ENCODE measurements at places on chromosomes 12 and 14.

DNA sequence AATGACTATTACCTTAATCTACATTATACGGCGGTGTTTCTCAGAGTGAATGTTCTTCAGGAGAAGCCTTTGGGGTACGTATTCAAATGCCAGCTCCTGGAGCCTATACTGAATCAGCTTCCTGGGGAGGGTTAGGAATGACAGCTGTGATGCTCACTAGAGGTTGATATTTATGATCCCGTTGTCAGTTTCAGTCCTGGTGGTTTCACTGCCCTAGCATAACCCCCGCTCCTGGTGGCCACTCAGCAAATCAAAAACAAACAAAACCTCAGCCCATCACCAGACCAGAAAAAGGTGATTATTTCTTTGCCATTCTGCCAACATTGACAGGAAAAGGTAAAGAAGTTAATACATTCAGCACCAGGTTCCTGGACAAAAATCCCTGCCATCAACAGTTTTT is 136.5 kb upstream of the CRY1 start:
- no peak for DNase-seq

GRCh38 chr14:56241461-56241860 is 123.2 kb downstream of the PELI2 start:
- DNase-seq, result no peak

- DNase-seq, result peak; percentile 89
Measured at GRCh38 chr14:50061664-50062437, 54.5 kb downstream of the VCPKMT start.

DNA sequence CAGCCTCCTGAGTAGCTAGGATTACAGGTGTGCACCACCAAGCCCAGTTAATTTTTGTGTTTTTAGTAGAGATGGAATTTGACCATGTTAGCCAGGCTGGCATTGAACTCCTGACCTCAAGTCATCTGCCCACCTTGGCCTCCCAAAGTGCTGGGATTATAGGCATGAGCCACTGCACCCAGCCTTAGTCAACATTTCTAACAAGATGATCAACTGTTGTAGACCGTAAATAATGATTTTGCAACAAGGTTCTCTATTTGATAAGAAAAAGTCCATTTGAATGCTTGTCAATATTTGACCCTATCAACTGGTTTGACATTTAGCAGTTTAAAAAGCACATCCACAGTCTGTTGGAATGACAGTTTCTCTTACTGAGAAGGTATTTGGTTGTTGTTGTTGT is 25.2 kb upstream of the NRDE2 start:
- DNase-seq, result no peak

GRCh38 chr12:111636209-111636945 is 37.3 kb upstream of the ATXN2 start:
- DNase-seq, result no peak

DNA sequence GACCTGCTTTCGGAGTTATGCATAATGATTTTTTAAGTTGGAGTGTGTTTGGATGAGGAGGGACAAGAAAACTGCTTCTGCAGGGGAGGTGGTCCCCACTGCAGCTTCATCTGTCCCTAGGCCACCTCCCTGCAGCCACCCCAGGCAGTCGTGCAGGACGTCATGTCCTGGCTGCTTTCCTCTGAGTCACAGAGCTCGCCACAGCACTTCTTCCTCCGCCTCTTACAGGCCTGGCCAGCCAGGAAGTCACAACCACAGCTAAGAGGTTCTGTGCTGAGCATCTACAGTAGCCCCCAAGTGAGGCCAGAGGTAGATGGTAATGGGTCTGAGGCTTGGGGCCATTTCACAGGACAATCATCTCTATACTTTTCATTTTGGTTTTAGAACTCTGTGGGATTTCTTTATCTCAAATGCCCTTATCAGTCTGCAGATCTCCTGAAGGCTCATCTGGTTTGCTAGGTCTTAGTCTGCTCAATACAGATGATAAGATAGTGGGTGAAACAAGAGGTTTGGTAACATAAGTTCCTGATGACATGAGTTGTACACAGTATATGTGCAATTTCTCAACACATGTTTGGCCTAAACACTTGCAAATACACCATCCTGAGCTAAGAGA is 106.4 kb downstream of the ARF6 start:
- DNase-seq, result peak; percentile 96

DNA sequence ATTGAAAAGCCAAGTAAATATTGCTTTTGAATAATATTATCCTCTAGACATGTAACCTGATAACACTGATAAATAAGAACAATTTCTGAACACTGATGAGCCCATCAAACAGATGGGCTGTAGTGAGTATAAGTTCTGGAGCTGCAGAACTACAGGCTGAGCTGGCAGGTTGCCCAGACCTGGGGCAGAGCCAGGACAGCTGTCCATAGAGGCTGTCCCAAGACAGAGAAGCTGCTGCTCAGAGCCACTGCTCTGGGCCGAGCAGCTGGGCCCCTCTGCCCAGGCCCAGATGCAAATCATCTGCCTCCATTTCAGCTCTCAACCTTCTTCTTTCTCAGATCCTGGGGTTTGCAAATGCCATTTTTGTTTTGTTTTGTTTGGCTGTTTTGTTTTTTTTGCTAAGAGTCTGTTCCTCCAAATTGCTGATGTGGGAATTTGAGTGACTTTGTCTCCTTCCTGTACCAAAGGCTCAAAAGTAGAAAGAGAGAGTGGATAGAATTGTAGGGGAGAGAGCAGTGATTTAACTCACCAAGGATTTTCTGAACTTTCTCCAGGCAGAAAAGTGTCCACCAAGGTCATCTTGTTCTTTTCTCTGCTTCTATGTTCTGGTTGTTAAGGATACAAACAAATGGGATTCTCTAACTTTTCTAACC is 4.0 kb upstream of the TESPA1 start:
- no peak for DNase-seq

- no peak for DNase-seq
Measured at GRCh38 chr14:31336646-31337045, 83.7 kb downstream of the HEATR5A start.

GRCh38 chr14:71185637-71186036 is 278.4 kb downstream of the PCNX1 start:
- no peak for DNase-seq

DNA sequence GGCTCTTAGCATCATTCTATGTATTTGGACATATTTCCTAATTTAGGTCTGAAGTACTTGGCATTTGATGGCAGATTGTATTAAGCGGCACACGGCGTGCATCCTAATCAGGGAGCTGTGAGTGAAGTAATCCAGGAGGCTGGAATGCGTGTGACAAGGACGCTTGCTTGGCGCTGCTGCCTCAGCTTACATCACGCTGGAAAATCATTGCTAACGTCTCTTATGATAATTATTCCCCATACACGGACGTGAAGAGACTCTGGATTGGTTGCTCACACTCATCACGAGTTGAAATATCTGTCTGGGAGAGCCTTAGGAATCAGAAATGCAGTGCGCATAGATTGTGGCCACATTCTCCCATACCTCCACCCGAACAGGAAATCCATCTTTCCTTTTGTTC is 85.3 kb downstream of the FBXW8 start:
- DNase-seq, result no peak

DNA sequence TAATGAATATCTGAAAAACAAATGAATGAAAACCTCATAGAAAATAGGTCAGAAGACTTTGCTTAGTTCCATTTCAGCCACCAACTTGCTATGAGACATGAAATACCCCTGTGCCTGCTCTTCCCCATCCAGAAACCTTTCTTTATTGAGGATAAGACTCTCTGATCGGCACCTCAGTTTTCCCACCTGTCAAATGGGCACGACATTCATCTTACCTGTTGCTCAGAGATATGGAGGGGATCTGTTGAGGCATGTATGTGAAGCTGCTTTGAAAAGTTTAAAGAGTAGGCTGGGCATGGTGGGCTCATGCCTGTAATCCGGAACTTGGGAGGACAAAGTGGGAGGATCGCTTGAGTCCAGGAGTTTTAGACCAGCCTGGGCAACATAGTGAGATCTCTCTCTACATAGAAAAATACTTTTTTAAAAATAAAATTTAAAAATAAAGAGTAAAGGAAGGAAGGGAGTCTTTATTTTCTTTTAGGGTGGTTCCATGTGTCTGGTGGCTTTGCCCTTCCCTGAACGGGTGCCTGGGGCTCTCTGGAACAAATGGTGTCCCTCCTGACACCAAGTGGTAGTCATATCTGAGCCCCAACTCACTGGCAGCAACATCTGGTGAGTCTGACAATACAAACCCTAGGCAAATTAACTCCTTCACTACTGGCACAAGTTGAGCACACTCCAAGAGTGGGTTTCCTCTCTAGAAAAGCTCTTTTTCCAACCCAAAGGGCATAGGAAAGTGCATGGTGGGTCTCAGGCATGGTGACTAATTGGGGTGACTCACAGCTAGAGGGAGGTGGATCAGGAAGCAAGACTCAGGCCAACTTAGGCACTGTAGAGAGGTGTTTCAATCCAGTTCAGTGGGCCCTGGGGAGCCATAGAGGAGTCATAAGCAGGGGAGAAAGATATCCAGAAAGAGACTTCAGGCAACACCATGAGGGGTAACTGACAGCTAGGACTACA is 42.1 kb downstream of the MAP1LC3B2 start:
- peak; percentile 19 for DNase-seq

DNA sequence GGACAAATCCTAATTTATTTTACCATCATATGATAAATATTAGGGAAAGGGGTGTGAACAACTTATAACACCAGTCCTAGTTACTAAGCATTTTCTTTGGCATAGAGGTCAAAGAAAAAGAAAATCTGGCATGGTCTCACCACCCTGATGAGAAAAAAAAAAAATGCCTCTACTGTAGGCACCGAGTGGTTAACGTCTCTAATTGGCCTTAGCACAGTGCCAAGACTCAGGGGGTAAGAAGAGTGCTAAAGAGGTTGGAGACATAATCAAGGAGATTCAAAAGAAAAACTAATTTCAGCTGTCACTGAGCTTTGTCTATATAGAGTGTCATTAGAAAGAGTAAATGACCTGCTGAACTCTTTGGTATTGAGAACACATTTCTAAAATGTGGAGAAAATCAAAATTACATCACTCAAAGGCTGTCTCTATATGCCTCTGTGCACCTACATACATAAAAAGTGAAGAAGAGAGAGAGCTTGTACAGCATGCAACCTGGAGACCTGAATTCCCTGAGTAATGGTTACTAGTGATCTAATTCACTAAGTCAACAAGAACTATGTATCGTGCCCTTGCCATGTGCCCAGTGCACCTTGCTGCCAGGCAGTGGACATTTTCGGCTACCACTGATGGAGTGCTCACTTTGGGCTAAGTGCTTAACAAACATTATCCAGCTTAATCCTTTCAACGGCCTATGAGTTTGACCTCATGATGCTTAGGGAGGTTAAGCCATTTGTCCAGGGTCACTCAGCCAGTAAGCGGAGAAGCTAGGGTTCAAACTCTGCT is 113.8 kb upstream of the G2E3 start:
- DNase-seq, result no peak
